Eye (tissue), 1 donor: ENCODE measurements at places on chromosomes 11 and 22.

GRCh38 chr11:12546660-12547059 is 127.6 kb upstream of the TEAD1 start:
- DNase-seq = no peak

- peak; percentile 57 for DNase-seq
These were observed 59.9 kb downstream of the TRAF6 start for GRCh38 chr11:36450110-36450572.

DNA sequence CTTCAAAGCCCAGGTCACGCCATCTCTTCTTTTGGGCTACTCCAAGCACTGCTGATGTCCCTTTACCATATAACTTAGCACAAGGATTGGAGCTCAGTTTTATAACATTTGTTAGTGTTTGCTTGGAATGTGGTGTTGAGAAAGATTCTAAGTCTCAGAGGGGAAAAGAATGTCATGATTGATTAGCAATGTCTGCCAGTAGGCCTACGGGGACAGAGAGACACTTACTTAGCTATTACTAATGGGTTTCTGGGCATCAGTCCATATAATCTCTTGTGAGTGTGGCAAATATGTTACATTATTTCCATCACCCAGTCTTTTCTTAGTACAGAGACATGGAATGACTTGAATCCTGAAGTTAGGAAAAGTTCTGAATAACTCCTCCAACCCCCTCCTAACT is 75.4 kb upstream of the FSHB start:
- DNase-seq = peak; percentile 35

- DNase-seq = no peak
These were observed at the start of gene SAA2 for GRCh38 chr11:18248561-18248960. Gene SAA2, minus strand, starts transcription at chr11:18248668. Its CDS starts 657 bp downstream, at chr11:18248011.

GRCh38 chr11:132450631-132451030 is 1080.2 kb downstream of the NTM start:
- DNase-seq = no peak

- no peak for DNase-seq
These were observed 8.8 kb downstream of the TCIRG1 start for GRCh38 chr11:68047437-68048290.

- peak; percentile 24 for DNase-seq
These were observed 1.8 kb upstream of the SHISAL1 start for GRCh38 chr22:44314425-44315067.

DNA sequence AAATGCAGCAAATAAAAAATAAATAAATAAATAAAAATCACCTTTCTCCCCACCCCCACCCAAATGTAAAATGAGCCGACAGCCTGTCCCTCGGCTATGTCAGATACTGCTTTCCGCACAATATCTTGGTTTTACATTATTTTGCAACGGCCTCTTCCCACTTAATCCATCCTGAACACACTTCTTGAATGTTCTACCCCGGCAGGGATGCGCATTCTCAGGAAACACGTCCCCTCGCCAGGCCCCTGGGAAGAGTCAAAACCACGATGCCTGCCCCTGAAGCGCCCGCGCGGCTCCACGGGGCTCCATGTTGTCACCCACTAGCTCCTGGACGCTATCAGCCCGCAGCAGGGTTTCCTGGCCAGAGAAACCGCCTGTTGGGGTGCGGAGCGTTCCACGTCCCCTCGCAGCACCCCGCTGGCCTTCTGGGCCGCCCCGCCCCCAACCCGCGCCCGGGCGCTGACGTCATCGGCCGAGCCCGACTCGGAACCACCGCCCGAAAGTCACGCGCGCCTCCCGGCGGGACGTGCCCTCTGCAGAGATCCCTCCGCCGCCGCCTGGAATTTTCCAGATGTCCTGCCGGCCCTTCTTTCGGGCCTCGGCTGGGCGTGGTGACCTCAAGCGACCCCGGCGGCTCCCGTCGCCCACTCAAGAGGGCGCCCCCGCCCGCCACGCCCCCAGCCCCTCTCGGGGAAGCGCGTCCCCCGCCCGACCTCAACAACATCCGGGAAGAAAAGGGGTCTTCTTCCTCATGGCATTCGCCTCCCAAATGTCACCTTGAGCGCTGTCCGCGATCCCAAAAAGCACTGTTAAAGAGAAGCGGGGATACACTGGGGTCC is 585 bp upstream of the NEAT1 start:
- DNase-seq = peak; percentile 98

DNA sequence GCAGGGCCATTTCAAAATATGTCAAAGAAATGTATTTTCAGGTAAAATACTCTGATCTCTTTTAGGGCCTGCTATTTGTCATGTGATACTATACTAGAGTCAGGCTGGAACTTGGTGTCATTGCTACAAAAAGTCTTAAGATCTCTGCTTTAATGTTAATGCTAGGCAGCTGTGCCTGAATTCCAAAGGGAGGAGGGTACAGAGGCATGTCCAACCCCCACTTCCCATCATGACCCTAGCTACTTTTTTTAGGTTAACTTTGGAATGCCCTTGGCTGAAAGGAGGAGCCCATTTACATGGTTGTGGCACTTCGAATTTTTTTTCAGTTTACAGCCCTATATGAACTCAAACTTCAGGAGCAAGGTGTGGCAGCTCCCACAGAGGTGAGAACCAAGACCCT is 58.1 kb downstream of the OSBP2 start:
- DNase-seq = no peak

DNA sequence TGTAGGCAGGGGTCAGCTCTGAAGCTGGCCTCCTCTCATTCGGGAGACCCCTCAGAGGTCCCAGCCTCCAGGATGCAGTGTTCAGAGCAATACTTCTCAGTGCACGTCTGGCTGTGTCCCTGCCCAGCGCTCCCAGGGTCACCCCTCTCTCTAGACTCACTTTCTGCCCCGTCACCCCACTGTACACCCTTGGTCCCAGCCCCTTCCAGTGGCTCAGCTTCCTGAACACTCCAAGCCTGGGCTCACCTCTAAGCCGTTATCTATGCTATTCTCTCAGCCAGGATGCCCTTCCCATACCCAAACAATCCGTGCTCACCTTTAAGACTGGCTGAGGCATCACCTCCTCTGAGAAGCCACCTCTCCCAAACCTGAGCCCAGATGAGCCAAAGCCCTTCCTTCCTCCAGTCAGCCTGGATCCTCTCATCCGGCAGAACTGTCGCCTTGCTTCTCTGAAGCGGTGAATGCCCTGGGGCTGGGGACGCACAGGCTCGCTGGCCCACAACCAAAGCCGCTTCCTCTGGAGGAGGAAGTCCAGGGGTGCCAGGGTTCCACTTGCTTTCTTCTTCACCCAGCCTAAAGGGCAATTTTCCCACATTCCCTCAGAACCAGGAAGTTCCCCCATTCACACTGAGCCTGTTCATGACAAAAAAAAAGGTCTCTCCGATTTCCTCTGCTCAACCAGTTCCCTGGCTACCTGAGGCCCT is 13.7 kb upstream of the CDKN1C start:
- no peak for DNase-seq

DNA sequence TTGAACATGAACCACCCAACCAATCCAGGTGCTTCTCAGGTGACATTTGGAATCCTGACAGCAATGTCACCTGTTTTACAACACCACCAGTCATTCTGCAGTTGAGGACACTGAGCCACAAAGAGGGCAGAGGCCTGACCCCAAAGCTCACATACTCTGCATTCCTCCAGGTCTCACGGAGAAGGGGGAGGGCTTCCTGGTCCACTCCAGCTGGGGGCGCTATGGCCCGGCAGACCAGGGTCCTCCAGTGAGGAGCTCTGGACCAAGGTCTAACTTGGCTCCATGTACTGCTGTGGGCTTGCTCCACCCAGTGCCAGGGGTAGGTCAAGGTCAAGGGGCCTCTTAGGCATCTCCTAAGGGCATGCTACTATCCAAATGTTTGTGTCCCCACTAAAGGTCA is 1.5 kb upstream of the PNPLA3 start:
- no peak for DNase-seq

GRCh38 chr22:35367331-35367886 is 13.5 kb upstream of the HMOX1 start:
- no peak for DNase-seq

DNA sequence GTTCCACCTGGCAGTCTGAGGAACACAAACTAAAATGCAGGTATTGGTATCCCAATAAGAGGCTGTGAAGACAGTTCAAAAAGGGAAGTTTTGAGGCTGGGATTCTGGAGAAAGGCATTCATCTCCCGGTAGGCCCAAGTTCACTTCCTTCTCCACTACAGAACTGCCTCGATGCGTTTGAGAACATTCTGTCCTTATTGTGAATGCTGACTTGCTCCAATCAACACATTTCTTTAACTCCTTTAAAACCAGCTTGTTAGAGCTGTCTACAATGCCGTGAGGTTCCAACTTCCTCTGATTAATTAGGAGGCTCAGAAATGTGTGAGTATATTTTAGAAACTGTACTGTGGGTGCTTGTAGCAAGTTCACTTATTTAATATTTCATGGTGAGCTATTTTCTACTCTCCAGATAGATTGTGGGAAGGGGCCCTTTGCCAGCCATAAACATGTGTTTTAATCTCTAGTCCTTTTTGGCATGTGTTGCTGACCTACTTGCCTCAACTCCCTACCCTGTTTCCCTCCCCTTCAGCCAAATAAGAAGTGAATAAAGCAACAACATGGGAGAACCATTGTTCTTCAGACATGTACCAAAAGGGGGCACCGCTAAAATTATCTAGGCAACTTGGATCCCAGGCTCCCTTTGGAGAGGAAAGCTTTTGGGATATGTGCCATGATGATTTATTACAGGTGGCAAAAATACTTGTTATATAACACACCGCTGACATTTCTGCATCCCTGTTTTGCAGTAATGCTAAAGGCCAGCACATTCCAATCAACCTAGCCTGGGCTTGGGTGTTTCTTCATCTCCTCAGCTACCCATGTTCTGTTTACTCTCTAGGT is 245.6 kb downstream of the BLID start:
- no peak for DNase-seq

DNA sequence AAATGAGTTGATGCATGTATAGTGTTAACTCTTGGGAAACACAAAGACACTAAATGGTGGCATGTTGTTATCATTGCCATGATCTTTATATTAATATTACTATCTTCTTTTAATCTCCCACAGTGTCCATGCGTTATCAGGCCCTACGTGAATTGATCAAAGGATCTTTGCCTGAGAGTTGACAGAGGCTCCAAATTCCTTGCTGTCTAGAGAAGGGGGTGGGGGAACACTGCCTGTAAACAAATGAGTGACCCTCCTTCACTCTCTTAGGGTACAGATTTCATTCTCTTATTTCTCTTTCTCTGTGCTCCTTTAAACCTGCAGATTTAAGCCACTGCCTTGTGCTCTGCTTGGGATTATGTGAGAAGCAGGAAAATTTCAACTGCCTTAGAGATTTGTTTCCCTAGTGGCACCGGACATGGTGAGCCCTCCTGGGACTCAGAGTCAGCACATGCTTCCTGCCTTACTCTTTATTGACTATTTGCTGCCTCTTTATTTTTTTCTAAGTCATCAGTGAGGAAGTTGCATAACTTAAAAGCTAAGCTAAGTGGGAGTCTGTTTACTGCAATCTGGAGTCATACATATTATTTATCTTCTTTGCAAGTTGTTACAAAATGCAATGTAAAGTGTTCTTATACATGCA is 122.9 kb downstream of the MAML2 start:
- no peak for DNase-seq

- DNase-seq = no peak
These were observed 304 bp upstream of the UCP3 start for GRCh38 chr11:74009230-74009547.

- DNase-seq = peak; percentile 47
These were observed 56.0 kb downstream of the GLYATL2 start for GRCh38 chr11:58788355-58789023.

GRCh38 chr22:49999063-49999945 is 13.3 kb downstream of the IL17REL start:
- no peak for DNase-seq

DNA sequence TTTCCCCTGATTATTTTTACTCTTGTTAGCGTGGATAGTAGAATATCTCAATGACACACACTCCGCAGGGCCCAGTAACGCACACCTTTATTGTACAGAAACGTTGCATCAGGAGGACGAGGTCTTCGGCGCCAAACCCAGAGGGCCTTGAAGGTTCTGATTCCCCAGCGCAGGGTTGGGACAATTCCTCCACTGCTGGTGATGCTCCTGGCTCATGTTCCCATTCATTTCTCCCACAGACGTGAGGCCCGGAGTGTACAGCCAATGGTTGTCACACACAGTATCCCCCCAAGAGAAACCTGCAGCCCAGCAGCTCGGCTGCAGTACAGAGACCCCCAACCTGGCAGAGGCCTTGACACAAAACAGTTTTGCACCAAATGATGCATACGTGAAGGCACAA is 6.1 kb upstream of the ANO1 start:
- no peak for DNase-seq

- no peak for DNase-seq
These were observed 10.0 kb upstream of the PATL1 start for GRCh38 chr11:59678813-59679165.

DNA sequence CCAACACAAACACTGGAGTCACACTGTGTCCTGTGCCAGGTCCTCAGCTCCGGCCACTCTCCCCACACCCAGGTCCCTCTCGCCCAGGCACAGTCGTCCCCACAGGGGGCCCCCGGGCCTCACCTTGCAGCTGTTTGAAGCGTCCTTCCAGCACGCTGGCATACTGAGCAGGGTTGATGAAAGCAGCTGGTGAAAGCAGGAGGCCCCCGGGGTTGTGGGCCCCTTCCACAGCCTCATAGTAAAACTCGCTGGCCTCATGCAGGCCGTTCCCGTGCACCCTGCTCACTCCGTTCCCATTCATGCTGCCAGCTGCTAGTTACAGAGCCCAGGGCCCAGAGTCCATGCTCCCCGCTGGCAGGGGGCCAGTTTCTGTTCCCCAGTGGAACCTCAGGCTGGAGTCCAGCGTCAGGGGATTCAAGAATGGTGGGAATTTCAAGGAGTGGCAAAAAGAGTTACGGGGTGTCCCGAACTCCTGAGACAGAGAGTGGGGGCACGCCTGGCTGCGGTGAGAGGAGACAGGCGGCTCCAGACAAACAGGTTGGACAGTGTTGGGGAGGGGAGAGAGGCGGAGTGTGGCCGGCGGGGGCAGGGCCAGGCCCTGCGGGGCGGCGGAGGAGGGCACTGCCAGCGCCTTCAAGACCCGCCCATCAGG is 10.6 kb downstream of the SPTBN2 start:
- DNase-seq = peak; percentile 40

DNA sequence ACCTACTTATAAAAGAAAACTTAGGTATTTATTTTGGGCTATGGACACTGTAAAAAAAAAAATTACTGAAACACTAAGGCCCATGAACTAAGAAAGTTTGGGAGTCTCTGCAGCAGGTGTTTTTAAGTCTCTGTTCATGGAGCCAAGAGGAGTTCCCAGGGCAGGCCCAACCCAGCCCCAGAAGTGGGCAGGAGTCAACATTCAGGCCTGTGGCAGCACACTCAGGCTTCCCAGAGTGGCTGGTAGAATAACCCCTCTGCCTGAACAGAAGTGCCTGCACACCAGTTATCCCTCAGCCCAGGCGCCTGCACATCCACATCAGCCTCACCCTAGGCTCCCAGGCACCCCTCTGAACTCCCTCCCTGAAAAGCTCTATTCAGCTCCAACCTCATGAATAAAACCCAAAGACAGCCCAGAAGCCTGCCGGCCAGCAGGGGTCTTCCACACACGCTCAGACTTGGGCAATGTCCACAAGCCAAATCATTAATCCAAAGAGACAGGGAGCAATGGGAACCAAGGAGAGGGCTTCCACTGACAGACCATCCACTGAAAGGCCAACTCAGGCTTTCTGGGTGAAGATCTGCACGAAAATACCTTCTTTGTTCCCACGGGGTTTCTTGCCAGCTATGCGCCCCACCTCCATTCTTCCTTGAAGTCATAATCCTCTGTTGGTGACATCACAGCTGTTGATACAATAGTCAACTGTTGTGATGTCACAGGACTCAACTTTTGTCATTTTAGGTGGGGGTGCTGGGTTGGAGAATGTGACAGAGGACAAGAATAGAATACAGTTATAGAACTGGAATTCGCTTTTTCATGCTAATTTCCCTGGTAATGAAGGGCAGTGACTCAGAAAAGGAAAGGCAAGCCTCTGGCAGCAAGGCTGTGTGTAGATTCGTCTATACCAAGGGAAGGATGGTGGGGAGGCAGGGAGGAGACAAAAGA is 83.7 kb downstream of the RPL27A start:
- DNase-seq = peak; percentile 57
